ENCODE measurements at places on chromosomes 1 and 21.

GRCh38 chr1:160624464-160624863 lies 22.4 kb downstream of the SLAMF1 start:
- DNase-seq, result no peak

DNA sequence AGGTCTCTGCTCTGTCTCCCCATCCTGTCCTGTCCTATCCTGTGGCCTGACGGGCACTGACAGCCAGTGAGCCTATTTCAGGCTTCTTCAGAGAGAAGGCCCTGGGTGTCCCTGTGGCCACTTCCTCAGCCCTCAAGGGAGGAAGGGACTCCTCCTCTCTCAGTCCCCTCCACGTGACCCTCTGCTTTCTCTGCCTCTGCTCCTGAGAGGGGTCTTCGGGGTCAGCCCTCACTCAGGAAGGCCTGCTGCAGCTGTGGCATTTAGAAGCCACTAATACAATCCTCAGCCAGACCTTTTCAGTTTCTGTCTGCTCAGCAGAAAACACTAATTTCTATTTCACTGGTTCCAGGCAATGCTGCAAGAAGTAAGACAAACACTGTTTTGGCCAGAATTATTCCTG lies 43.6 kb upstream of the ETV3 start:
- DNase-seq, result no peak

DNA sequence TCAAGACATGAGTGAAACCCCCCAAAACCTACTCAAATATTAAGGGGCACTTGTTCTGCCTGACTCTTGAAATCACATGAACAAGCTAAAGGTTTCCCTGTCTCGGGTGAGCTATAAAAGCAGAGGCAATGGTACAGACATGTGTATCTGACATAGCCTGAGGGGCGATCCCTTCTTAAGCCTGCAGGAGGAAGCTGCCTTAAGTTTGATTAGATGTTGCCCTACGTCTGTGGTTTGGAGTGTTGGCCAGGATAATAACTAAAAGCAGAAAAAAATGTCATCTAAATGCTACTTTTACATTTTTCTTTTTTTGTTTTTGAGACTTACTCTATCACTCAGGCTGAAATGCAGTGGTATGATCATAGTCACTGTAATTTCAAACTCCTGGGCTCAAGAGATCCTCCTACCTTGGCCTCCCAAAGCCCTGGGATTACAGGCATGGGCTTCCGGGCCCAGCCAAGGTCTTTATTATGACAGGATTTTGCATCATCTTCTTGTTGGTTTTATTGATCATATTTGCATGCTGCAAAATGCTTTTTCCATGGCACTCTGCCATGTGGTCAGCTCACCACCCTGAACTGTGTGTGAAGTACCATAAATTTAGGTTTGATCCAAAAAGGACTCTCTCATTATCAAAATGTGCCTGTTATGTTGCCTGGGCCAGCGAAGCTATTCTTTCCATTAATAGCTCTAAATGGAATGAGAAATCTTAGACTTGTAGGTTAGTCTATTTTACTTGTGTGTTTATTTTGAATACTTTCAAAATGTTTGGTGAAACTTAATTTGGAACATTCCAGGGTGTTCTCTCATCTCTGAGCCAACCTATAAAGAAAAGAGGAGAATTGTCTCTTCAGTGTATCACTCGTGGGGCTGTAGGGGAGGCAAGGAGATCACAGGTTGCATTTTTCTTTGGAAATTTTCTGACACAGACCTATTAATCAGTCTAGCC lies 15.0 kb upstream of the HMGN1 start:
- no peak for DNase-seq

DNA sequence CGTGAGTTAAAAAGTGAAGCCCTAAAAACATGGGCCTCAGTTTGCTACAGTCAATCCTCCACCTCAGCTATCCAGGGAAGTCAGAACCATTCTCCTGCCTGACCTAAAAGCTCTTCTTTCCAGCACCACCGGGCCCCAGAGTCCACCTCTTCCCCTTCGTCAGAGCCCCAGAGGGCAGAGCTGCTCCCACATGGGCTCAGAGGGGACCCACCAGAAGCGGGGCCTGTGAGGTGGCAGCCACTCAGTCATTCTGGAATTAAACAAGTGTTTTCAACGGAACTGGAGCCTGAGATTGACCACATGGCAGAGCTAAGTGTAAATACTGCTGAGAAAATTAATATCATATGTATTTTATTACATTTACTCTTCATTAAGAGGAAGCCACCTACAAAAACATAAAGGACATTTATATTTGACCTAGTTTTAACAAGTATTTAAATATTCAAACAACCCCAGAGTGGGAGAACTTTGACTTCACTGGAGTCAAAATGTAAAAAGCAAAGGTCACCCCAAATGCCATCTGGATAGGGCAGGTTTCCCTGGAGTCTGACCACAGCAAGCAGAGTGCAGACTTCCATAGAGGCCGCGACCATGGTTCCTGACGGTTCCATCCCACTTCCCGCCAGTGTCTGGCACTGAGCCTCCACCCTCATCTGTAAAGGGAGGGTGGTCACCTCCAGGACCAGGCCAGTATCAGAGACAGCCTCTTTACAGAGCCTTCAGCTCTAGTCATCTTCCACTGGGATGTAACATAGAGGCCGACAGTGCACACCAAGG lies 1.8 kb downstream of the SUMO3 start:
- no peak for DNase-seq

DNA sequence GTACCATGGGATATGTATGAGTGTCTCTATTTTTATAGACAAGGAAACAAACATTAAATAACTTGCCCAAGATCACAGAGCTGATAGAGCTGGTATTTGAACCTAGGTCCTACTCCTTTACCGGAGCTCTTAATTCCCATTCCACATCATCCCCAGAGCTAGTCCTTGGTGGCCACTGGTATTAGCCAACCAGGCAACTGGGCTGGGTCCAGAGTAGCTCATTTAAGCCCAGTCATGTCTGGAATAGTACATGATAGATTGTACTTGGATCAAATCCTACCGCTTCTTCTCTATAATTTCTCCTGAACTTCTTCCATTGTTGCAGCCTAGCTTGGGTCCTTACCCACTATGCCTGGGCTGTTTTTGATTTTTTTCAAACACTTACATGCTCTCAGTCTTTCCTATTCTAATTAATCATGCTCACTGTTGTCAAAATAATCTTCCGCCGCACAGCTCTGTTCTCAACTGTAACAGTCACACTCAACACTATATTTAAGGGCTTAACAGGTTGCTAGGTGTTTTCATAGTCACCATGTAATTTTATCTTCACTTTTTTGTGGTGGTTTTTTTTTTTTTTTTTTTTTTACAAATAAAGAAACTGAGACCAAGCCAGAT lies 80.2 kb downstream of the COLGALT2 start:
- no peak for DNase-seq

GRCh38 chr21:20996421-20997310 lies 1.5 kb upstream of the NCAM2 start:
- DNase-seq, result no peak

DNA sequence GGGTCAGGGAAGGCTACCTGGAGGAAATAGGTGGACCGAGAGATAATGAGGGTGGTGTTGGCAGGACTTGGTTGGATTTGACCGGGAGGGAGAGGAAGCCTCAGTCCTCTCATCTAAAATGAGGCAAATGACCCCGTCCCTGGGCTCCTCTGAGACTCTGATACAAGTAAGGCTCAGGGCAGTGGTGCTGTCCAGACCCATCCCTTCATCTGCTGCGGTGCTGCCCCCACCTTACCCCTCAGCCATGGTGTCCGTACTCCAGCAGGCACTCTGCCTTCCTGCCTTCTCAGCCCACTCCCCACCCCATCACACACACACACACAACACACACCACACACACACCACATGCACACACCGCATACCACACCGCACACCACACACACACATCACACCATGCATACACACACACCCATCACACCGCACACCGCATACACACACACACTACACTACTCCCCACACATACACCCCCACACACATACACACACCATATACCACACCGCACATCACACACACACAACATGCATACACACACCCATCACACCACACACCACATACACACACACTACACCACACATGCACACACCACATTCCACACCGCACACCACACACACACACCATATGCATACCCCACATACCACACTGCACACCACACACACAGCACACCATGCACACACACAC lies 29.4 kb upstream of the SLC26A9 start:
- no peak for DNase-seq

- no peak for DNase-seq
Observed at GRCh38 chr1:32331549-32331948, 4.5 kb downstream of the MARCKSL1 start.

GRCh38 chr21:28144089-28144488 lies 848.6 kb downstream of the LTN1 start:
- no peak for DNase-seq

GRCh38 chr1:1989102-1989542 lies 14.5 kb downstream of the CFAP74 start:
- no peak for DNase-seq

- DNase-seq, result no peak
Observed at GRCh38 chr1:244138399-244138798, 87.3 kb downstream of the ZBTB18 start.

DNA sequence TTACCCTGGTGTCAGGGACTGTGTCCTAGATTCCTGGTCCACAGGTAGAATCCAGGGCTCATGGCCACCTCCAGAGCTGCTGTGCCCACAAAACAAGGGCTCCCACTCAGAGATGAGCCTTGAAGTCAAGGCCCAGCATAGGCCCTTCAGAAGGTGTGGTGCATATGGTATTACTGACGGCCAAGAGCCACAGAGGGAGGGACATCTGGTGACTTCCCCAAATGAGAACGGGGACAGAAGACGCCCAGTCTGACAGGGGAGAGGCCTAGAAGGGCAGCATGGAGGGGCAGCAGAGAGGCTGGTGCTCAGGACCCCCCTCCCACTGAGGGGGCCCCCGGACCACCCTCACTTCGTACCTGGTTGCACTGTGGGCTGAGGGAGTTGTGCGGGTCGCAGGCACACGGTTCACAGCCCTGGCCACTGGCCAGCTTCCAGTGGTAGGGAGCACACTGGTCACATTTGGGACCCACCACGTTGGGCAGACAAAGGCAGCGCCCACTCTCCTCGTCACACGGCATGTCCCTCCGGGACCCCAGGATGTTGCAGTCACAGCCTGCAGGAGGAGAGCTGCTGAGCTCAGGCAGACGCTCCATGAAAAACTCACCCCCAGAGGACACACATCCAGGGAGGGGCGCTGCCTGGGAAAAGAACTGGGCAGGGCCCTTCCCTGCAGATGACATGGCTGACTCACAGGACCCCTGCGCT lies 25.0 kb downstream of the LAMB3 start:
- DNase-seq, result no peak

DNA sequence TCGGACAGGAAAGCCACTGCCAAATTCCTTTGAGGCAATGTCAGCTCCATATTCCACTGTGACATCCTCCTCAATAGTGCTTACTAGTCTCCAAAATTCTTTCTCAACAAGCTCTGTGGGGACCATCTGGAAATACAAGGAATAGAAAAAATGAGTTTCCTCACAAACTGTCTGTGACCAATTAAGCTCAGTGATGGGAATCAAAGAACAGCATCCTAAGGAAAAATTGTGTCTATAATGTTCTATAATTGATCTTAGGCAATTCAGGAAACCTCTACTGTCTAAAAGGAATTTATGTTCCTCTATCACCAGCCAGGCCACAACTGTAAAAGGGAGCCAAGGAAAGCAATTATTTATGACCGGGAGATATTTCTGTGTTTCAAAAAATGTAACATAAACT lies 46.1 kb upstream of the SYT2 start:
- DNase-seq, result no peak

DNA sequence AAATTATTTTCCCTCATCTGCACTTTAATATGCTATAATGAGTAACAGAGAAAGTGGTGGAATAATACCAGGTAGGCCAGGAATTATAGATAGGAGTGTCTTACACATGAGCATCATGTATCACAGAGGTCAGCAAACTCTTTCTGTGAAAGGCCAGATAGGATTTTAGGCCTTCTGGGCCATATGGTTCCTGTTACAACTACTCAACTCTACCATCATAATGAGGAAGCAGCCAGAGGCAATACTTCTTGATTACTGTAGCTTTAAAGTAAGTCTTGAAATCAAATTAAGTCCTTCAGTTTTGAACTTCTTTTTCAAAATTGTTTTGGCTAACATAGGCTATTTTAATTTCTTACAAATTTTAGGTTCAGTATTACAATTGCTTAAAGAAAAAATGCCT lies 32.1 kb upstream of the IGSF3 start:
- DNase-seq, result no peak

GRCh38 chr1:223201967-223202366 lies 58.9 kb upstream of the TLR5 start:
- no peak for DNase-seq

GRCh38 chr1:167654975-167655575 lies 25.0 kb downstream of the RCSD1 start:
- no peak for DNase-seq

DNA sequence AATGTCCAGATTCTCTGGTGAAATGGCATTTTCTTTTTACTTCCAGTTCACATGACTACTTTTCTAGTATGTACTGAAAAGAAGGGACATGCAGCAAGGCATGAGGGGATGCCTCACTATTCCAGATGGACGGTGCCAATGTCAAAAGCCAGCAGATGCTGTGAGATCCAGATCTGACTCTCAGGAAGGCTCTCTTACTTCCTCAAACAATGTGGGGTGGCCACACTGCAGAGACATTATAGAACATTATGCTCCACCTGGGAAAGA lies 17.7 kb downstream of the CRYZ start:
- DNase-seq, result no peak

Measured in activated naive CD8-positive, alpha-beta T cell treated with anti-CD3 and anti-CD28 coated beads, Interleukin-2, amount 50 U/mL, for 24 hours (primary cell).